ENCODE measurements at places on chromosomes 5 and 9.

GRCh38 chr5:65157906-65158603 is 323.7 kb downstream of the ADAMTS6 start:
- DNase-seq: no peak

DNA sequence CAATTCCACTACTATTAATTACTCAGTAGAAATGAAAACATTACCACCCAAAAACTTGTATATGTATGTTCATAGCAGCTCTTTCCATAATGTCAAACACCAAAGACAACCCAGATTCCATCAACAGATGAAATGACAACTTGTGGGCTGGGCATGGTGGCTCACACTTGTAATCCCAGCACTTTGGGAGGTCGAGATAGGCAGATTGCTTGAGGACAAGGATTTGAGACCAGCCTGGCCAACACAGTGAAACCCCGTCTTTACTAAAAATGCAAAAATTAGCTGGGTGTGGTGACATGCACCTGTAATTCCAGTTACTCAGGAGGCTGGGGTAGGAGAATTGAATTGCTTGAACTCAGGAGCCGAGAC is 11.5 kb downstream of the UIMC1 start:
- no peak for DNase-seq

DNA sequence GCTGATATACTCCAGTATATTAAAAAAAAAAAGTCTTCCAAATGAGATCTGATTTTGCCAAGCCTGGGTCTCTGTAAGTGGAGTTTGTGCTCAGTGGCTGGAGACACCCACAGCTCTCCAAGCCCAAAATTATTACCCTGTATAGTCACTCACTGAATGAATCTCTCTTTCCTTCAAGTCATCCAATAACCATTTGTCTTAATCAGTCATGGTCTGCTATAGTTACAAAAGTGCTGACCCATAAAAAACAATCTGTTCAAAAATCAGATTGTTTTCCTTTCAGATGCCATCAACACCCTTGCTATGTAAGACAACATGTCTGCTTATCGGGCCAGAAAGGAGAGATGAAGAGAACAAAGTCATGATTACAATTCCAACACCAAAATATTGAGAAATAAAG is 159.4 kb upstream of the FST start:
- DNase-seq: no peak

- no peak for DNase-seq
Observed at GRCh38 chr9:137828527-137829259, 48.9 kb upstream of the CACNA1B start.

DNA sequence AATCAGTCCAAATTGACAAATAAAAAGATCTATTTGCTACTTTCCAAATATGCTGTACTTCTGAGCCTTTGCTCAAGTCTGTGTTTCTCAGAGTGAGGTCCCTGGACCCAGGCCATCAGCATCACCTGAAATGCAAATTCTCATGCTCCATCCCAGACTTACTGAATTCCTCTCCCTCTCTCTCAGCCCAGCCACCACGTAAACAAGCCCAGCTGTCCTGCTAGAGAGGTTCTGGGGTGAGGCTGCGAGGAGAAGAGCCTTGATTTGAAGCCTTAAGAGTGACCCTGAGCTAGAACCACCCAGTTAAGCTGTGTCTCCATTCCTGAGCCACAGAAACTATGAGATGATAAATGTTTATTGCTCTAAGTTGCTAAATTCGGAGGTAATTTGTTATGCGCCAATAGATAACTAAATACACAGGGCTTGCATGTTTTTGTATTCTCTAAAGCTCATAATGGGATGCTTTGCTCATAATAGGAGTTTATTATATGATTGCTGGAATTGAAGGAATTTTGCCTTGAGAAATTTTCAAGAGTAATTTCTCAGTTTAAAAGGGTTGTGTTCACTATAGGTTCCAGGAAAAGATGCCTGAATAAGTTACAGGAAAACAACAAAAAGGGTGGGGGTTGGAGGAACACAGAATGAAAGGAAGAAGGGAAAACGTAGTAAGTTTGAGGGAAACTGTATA is 98.9 kb upstream of the SPATA31D4 start:
- DNase-seq: no peak

DNA sequence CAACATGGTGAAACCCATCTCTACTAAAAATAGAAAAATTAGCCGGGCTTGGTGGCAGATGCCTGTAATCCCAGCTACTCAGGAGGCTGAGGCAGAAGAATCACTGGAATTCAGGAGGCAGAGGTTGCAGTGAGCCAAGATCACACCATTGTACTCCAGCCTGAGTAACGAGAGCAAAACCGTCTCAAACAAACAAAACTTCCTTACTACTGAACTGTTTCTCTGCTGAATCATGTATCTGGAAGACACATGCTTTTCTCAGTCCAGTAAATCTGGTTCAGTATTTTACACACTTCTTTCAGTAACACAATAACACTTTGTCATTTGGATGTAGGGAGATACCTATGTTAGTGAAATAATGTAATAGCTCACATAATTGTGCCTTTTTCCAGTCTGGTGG is 7.9 kb downstream of the TRMT10B start:
- DNase-seq: no peak

- no peak for DNase-seq
Observed at GRCh38 chr9:93091056-93091452, 5.0 kb upstream of the CARD19 start.

DNA sequence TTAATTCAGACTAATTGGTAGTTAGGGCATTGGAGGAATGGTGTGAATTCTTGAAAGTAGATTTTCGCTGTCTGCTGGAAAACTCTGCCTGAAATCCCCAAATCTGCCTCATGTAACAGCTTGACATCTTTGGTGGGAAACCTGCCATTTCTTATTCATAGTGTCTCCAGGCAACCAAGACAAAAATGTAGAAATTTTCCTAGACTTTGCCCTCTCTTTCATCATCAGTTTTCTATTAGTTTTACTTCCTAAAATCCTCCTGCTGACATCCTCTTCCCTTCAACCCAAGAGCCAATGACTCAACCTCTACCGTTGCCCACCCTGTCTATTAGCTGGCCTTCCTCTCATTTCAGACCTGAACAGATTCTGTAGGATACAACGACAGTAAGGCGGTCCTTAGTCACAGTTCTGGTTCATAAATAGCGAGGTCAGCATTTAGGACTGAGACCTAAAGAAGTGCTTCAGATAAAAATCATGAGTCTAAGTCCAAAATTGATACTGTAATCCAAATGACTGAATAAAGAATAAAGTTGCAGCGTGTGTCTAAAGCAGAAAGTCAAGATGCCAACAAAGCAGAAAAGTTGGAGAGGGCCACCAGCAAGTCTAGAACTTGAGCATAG is 133.9 kb downstream of the MUSK start:
- no peak for DNase-seq

- DNase-seq: no peak
Observed at GRCh38 chr5:107456281-107456715, 214.4 kb downstream of the EFNA5 start.

DNA sequence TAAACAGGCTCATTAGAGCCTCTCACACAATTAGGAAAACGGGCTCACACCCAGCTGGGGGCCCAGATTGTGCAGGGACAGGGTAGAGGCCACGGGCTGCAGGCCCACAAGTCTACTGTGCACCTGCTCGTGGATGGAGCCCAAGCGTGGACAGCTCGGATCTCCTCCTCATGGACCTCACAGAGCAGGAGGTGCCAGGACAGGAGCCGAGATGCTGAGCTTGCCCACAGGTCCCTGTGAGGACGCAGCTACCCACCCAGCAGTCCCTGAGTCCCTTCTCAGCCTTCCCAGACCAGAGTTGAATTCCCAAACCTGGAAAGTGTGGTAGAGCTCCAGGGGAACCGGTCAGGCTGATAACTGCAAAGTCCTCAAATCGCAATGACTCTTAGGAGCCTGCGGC is 70.6 kb upstream of the OLFM1 start:
- no peak for DNase-seq

DNA sequence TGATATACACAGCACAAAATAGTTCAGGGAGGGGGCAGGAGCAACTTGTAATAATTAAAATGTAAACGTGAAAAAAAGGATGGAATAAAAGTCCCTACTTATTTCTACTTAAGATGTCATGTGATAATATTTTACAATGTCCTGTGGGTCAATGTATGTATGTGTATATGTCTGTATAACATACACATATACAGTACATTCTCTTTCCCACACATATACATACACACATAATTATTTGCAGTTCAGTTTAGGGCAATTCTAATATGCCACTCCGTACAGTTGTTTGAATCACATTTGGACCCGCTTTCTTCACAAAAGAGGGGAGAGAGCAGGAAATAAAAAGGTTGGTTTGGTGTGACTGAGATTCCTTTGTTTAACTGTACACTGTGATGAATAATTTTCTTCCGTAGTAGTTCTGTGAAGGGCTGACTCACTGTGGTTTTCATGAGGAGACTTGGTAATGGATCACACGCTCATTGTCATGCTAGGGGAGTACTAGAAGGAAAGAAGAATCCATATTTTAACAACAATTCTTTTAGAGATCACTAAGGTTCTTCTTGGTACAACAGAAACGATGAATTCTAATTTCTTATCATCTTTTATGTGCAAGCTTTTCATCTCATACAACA is 26.2 kb upstream of the ACOT12 start:
- no peak for DNase-seq

DNA sequence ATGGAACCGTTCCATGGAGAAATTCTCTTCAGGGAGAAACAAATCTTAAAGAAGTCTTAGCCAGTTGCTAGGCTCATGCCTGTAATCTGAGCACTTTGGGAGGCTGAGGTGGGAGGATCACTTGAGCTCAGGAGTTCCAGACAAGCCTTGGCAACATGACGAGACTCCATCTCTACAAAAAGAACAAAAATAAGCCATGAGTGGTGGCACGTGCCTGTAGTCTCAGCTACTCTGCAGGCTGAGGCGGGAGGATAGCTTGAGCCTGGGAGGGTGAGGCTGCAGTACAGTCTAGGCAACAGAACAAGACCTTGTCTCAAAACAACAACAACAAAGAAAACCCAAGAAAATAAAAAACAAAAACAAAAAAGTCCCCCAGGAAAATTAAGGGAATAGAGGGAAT is 8.2 kb downstream of the HSPB3 start:
- DNase-seq: no peak

DNA sequence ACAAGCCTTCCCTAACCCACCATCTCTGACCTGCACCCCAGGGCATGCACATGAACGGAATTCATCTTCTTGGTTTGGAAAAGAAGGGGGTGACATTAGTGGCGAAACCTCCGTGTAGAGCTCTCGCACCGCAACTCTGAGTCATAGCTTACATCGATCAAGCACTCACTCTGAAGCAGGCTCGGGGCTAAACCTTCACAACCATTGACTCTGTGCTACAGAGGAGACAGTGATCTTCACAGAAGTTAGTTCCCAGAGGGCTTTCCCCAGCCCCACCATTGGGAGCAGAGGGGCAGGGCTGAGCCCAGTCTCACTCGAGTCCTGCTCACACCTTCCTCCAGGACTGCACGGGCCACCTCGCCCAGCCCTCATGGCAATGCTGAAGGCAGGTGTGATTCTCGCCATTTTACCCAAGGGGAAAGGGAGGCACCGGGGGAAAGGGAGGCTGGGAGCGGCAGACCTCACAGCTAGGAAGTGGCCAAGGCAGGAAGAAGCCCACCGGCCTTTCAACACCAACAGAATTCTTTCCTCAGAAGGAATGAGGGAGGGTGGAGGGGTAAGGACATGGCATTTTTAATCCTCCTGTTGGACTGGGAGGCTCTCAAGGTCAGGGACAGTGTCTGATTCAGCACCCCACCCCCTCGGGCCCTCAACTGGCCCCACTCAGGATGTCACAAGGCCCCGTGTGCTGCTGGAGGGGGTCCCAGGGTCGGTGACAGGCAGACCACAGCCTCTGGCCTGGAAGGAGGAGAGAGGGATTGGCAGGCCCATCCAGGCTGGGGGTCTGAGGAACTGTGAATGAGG is 25.9 kb upstream of the IL17B start:
- DNase-seq: no peak

- DNase-seq: no peak
Observed at GRCh38 chr5:1345876-1346626, 1.2 kb upstream of the CLPTM1L start.

Data from NCI-H1436 (cell line).